H9 (cell line): ENCODE measurements at places on chromosomes 1 and 21.

- no peak for DNase-seq
Measured at GRCh38 chr1:66275083-66275482, 258.9 kb upstream of the SGIP1 start.

- no peak for DNase-seq
Measured at GRCh38 chr1:1067284-1067859, 6.7 kb downstream of the RNF223 start.

- DNase-seq = no peak
Measured at GRCh38 chr1:210817385-210818275, 316.3 kb downstream of the KCNH1 start.

GRCh38 chr1:63774617-63775417 is 1.0 kb downstream of the ROR1 start:
- peak; percentile 70 for DNase-seq

GRCh38 chr1:206850401-206850800 is 15.0 kb upstream of the IL20 start:
- DNase-seq = no peak

DNA sequence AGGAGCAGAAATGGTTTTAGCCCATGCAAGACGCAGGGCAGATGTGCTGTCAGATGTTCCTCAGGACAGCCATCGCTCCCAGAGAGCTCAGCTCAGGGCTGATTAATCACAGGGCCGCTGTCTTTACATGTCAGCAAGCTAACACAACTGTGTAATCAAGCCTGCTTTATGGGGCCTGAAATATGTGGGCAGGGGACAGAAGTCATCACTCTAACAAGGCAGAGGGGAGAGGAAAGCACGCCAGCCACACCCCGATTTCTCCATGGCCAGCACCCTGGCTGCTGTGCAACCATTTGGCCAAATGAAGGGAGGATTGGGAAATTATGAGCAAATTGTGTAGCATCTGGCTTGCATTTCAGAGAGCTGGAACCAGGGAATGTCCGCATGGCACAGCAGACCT is 368.8 kb downstream of the NPHP4 start:
- DNase-seq = no peak

- DNase-seq = no peak
Measured at GRCh38 chr1:245542365-245542764, 387.6 kb downstream of the KIF26B start.

DNA sequence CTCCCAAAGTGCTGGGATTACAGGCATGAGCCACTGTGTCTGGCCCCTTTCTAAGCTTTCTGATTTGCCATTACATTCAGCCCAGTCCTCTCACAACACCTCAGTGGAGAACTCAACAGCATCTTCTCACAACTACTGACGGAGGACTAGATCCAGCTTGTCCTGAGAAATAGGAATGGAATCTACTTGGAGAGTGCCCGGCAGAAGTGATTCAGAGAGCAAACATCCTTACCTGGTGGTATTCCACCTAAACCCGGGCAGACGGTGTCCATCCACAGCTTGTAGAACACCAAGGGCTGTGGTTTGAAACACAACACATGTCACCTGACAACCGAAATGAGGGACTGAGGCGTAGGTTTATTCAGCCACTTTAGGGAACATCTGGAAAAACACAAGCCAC is 28.8 kb upstream of the CCSAP start:
- DNase-seq = no peak

DNA sequence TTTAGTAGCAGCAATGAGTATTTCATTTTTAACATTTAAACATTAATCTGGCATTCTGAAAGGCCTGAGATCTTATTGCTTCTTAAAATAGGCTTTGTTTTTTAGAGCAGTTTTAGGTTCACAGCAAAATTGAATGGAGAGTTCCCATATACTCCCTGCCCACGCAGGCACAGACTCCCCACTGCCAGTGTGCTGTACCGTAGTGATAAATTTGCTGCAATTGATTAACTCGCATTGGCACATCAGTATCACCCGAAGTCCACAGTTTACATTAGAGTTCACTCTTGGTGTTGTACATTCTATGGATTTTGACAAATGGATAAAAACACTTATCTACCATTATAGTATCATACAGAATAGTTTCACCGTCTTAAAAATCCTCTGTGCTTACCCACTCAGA is 71.8 kb upstream of the ERRFI1 start:
- no peak for DNase-seq

DNA sequence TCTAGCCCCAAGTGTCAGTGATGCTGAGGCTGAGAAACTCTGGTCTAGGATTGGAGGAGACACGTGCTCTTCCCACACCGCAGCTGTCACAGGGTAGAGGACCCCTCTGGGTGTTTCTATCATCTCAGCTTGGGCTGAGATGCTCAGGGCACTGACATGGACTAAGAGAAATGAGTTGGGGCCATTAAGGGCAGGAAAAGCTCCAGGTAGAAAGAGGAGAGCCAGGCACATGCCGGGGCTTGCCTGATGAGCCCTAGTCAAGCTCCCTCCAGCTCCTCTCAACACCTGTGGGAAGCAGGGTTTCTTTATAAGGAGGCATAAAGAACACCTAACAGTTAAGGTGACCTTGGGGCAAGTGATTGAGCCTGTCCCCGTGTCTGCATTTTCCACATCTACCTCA is 17.3 kb downstream of the ABCA4 start:
- no peak for DNase-seq

- no peak for DNase-seq
Measured at GRCh38 chr1:243415663-243416408, 160.0 kb downstream of the SDCCAG8 start.

GRCh38 chr1:180646547-180646946 is 14.7 kb downstream of the XPR1 start:
- no peak for DNase-seq

DNA sequence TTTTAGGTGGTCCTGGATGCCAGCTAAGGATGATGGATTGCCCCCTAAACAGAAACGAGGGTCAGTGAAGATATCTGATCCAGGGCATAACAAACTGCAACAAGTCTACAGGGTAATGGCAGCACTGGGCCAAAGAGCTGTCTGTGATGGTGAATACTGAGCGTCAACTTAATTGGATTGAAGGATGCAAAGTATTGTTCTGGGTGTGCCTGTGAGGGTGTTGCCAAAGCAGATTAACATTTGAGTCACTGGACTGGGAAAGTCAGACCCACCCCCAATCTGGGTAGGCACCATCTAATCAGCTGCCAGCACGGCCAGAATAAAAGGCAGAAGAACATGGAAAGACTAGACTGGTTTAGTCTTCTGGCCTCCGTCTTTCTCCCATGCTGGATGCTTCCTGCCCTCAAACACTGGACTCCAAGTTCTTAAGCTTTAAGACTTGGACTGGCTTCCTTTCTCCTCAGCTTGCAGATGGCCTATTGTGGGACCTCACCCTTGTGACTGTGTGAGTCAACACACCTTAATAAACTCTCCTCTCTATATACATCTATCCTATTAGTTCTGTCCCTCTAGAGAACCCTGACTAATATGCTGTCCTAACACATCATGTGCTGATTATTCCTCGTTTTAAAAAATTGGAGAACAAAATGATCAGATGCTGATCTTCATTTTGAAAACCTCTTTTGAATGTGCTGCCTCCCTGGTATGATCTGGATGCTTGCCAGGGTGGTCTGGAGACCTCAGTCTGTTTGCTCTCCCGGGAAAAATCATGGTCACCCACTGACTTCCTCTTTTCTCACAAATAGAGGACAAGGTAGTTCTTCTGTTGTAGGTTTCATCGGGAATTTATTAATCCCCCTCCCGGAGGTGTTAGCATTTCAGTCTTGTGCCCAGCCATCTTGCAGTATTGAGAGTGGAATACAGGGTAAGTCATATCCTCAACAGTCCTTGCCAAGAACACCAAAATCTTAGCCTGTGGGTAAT is 234.7 kb downstream of the SETD4 start:
- DNase-seq = no peak

- no peak for DNase-seq
Measured at GRCh38 chr21:44006017-44006619, 6.0 kb upstream of the TRAPPC10 start.

DNA sequence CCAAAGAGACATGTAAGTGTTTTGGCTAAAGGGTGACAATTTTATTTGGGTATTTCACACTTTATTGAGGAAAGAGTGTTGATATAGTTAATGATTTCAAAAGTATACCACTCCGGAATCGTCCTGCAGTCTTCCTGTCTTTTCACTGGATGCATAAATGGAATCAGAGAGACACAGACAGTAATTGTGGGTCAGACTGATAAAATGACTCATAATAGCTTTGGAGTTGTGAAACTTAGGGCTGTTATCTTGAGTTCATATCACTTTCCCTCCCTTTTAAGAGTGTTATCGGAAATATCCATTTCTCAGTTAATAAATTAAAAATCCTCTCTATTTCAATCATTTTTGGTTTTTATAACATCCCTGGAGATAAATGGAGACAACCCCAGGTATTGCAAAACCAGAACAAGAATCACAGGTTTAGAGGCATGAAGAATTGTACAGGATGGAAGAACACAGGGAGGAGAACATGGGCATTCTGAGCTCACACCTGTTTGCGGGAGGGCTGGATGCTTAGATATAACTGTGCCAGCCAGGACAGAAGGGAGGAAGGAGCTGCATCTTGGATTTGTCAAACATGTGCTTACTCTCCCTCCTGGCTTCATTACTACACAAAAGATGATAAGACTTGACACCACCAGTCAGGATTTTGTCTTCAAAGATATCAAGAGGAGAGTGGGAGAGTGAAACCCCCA is 185.4 kb downstream of the LMO4 start:
- DNase-seq = no peak

DNA sequence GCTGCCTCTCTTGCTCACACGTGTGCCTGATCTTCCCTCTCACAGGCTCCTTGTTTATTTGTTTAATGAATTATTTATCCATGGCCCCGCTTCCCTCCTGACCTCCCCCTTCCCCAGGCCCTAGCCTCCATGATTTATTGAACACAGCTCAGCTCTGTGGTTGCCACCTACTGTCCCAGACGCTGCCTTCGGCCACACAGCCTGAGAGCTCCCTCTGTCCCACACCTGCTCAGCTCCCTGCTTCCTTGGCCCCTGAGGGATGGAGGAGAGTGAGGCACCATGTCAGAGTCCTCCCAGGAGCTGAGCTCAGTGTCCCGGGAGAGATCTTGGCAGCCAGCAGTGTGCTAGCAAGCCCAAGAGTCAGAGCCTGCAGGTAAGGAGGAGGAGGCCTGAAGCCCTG is 3.1 kb upstream of the EFNA3 start:
- no peak for DNase-seq

DNA sequence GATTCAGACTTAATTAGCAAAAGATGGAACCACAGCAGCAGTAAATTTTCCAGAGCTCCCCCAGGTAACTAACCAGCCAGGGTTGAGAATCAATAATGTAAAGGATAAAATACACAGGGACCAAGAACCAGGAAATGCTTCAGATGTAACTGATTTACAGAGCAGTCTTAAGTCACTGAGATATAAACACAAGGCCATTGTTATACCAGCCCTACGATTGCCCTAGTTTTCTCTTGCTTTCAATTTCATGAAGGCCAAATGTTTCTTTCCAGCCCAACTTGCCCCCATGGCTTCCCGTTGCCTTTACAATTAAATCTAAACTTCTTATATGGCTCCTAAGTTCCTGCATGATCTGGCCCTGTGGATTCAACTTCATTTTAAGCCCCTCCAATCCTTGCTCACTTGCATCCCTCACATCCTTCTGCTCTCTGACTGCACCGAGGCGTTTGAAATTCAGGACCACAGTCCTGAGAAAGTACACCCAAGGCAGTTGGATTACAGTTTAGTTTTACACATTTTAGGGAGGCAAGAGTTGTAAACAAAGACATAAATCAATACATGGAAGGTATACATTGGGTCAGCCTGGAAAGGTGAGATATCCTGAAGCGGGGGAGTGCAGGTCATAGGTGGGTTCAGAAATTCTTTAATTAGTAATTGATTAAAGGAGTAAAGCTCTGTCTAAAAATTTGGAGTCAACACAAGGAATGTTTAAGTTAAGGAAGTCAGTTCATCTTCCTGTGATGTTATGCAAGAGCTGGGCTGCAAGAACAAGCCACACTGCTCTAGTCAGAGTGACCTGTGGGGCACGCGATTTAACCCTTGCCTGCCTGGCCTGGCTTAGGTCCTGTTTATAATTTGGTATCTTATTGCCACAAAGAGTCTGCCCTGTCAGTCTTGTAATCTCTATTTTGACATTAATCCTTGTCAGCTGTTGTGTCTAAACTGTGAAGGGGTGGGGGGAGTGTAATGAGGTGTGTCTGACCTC is 69.9 kb upstream of the COG2 start:
- no peak for DNase-seq

GRCh38 chr1:201050515-201051277 is 27.2 kb upstream of the KIF21B start:
- DNase-seq = no peak

- no peak for DNase-seq
Measured at GRCh38 chr1:86888327-86888726, 25.6 kb downstream of the SELENOF start.

DNA sequence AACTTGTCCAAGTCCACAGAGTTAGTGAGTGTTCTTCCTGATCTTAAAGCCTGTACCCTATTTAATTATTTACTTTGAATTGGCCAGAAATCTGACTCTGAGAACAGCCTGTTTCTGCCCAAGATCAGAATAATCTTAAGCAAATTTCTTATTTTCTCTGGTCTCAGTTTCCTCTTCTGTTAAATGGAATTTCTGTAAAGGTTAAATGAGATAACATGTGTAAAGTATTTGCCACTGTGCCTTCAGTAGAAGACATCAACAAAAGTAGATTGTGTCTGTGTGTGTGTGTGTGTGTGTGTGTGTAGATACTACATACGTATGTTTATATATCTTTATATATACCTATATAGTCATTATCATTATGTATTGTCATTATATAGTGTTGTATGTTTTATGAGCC is 124.2 kb upstream of the FGGY start:
- no peak for DNase-seq

GRCh38 chr1:115364046-115364779 is 26.2 kb upstream of the NGF start:
- DNase-seq = no peak

- no peak for DNase-seq
Measured at GRCh38 chr1:38114241-38115026, 67.8 kb upstream of the POU3F1 start.

DNA sequence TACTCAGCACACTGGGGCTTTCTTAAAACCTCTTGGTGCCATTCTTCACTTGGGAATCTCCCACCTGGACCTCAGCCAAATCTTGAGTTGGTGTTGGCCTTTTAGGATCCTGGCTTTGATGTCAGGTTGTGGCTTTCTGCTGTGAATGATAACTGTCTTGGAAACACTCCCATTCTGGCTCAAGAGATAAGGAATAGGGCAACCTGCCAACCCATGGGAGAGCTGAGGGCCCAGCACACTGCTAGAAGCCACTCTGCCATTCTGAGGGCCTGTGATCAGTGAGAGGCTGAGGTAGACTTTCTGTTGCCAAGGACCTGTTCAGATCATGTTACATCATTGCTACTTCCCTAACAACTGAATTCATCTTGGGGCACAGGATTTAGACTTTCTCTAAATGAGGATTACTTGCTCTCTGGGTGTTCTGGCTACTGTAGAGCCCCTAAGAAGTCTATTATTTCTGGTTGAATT is 45.8 kb downstream of the TTC39A start:
- no peak for DNase-seq
